Calu3 (cell line): ENCODE measurements at places on chromosomes 16 and 17. TPM values are rescaled to one million over a fixed set of nuclear protein-coding genes. Genes with fewer than 3 reads are reported as not detected.

DNA sequence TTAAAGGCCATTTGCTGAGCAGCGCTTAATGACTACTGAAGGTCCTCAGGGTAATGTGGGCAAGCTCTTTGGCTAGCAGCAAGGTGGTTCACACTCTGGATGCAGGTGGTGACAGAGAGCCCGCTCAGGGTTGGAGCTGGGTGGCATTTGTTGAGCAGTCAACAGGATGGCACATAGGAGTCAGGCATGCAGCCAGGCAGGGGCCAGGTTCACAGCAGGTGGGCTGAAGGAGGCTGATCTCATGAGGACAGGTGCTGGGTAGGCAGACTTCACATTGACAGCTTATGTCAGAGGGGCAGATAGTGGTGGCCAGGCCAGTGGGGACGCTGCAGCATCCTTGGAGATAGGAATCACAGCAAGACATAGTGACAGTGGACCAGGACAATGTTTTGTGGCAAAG, 4.5 kb downstream of the KRTAP3-1 start:
- no peak for DNase-seq

The PCTP gene
- total RNA-seq, result 19.6 and 20.1 TPM in 2 replicates

GRCh38 chr16:51849715-51850114, 697.2 kb downstream of the TOX3 start:
- DNase-seq, result no peak

DNA sequence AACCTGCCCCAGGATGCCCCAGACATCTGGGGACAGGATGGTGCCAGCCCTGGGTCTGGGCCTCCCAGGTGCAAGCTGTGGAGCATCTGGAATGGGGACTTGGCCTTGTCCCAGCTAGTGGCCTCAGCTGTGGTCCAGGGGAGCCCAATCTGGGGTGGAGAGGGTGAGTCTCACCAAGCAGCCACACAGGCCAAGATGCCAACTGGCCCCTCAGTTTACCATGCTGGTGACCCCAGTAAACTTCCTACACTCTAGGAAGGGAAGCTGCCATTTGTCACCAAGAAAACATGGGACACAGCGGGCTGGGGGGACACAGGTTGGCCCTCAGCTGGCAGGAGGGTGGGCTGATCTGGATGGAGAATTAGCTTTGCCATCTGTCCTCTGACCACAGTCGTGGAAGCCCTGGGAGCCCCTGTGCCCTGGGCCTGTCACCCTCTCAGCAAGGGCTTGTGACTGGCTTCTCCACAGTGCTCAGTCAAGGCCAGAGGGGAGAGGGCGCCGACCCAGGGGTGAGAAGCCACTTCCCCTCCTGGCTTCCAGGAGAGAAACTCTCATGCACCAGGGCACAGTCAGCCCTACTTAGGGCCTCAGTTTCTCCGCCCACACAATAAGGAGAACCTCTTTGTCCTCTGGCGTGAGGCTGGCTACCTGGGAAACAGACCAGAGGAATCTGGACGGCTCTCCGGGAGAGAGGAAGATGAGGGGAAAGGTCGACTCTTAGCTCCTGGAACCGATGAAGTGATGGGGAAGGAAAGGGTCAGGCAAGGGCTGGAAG, 126.4 kb upstream of the SMURF2 start:
- no peak for DNase-seq

The TBC1D3H gene
- total RNA-seq, result not detected in 2 replicates

GRCh38 chr17:15257258-15257788, 7.8 kb downstream of the PMP22 start:
- peak; percentile 69 for DNase-seq

The CIAO2B gene
- 121 and 126 TPM in 2 replicates for total RNA-seq

- DNase-seq, result no peak
These were observed 158.7 kb upstream of the TBX2 start for GRCh38 chr17:61240851-61241468.

- no peak for DNase-seq
These were observed 17.8 kb downstream of the UBE2Z start for GRCh38 chr17:48925991-48926342.

GRCh38 chr16:2881783-2882649, 999 bp upstream of the FLYWCH2 start:
- DNase-seq, result peak; percentile 56
